ENCODE measurements at places on chromosomes 16 and 17. TPM values are rescaled to one million over a fixed set of nuclear protein-coding genes. Genes with fewer than 3 reads are reported as not detected.
A peak's percentile ranks its signal among the peaks of the same experiment; 100 is the strongest.

The CIITA gene
- polyA plus RNA-seq: 2.8 TPM

DNA sequence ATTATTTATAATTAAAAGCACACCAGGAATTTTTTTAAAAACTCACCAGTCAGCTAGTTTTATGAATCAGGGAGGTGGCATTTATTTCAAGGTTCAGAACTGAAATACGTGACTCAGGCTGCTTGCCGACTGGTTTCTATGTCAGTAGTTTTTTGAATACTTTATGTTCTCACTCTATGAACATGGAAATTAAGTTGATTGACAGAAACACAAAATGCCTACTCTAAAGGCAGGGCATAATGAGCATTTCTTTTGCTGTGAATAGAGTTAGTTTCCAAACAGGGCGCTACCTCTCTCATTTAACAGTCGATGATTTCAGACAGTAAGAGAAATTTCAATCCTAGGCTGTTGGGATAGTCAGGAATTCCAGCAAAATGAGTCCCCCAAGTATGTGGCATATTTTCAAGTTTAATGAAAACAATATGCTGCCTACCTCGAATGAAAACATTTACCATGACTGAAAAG, 6.7 kb downstream of the HS3ST3B1 start:
- H3K27me3 ChIP-seq: no peaks in the 10 kb centered on the region
- H3K4me3 ChIP-seq: no peak overlapping the region
- DNase-seq: no peak
- H3K27ac ChIP-seq: peak overlapping the region; percentile 44
- H3K36me3 ChIP-seq: no peaks in the 10 kb centered on the region

GRCh38 chr17:30345527-30346075, 11.7 kb upstream of the TMIGD1 start:
- no peak for DNase-seq
- H3K36me3 ChIP-seq: no peaks in the 10 kb centered on the region
- no peak overlapping the region for H3K27ac ChIP-seq

The PHLPP2 gene
- polyA plus RNA-seq: 1.7 TPM

- H3K4me1 ChIP-seq: peaks cover 8% of the 10 kb centered on the region
- H3K27ac ChIP-seq: no peak overlapping the region
- no peak for DNase-seq
Observed at GRCh38 chr16:18942061-18942460, 15.9 kb upstream of the SMG1 start.
